ENCODE measurements at places on chromosomes 13 and 19.

DNA sequence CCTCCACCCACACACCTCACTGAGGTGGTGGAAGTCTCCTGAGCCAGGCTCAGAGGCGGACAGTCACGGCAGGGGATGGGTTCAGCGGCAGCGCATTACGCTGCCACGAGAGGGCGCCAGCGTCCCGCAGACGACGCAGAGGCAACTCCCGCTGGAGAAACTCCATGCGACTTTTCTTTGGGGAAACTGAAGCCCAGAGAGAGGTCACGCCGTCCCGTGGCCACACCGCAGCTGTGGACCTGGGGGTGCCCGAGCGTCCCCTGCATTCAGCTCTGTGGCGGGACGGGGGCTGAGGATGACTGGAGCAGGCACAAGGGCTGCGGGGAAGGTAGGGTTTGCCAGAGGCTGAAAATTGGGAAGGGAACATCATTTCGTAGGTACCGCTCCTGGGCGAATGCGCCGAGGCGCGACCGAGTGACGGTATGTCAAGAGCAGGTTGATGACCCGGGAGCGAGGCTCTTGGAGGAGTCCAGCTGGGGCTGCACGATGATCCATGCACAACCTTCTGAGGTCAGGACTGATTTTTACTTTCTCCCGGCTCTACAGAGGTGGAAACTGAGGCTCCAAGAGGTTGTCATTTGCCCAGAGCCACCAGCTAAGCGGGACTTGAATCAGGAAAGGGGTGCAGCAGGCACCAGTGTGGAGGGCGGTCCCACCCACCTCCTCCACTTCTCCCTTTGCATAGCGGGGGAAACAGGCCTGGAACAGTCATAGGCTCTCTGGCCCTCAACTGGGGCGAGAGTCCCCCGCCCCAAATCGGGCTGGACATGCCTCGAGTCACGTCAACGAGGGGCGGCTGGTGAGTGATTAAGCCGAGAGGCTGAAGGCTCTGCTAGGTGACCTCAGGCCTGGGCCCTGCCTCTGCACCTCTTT, 690 bp upstream of the ARRDC2 start:
- DNase-seq: peak; percentile 79

DNA sequence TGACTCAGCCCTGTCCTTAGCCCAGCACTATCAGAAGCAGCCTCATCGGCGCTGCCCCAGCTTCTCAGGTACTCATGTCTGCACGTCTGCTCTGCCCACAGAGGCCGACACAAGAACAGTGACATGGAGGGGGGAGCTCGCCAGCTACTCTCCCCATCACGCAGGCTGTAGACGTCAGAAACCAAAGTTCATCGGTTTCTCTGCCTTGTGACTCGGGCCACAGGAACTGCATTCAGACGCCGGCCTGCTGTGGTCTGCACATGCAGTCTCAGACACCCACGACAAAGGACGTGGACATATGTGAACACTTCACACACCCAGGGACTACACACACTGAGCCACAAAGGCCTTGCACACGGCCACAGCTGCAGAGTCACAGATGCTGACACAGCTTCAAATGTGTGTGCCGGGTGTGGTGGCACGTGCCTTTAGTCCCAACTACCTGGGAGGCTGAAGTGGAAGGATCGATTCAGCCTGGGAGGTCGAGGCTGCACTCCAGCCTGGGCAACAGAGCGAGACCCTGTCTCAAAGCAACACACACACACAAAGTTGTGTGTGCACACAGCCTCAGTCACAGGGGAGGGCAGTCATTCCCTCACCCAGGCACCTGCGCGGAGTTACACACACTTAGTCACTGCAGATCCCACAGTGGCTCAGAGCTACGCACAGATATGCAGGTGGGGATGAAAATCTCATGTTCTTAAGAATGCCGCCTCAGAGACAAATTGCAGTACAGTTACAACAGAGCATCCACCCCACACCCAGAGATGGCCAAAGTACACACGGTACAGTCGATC, 4.9 kb upstream of the ZFP36 start:
- DNase-seq: no peak

DNA sequence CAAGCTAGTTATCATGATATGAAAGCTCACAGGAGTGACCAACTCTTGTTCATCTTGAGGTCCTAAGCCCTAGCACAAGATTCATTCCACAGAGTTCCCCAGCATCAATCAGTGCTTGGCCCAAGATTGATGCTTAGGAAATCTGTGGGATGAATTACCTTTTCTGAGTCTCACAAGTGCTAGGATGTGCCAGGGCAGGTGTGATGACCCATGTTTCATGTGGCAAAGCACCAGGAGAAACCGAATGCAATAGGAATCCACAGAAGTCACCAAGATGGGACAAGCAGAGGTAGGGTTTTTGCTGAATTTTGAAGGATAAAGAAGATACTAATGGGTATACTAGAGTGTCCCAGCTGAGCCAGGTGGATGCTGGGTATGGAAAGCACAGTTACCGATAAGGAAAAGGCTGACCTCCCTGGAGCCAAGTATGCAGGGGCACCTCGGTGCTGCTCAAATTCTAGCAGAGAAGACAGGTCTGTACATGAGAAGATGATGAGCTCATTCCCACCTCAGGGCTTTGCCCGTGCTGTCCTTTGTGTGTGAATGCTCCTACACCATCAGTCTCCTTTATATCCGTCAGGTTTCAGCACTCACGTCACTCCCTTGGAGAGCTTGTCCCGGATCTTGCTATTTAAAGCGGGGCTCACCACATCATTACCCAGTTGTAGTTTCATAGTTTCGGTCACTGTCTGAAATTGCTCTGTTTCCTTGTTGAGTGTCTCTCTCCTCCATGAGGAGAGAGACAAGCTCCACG, 168.9 kb upstream of the TSC22D1 start:
- no peak for DNase-seq

DNA sequence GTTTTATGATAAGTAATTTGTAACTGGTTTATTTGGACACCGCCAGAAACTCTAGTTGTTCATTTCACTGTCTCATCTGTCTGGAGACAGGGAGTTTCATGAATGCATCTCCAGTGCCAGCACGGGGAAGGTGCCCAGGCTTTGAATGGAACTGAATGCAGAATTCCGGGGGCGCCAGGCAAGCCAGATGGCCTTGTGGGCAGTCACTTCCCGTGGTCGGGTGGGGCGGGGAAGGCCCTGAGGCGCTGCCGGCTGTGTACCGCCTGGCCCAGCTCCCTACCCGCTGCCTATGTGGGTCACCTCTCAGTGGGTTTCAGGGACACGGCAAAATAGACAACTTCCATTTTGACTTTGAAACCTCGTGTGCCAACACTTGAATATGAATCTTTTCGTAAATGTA, 28.8 kb upstream of the MCF2L start:
- DNase-seq: no peak

- DNase-seq: no peak
Observed at GRCh38 chr13:47415048-47415447, 518.2 kb upstream of the HTR2A start.

All from WERI-Rb-1 (cell line).